ENCODE measurements at places on chromosomes 13 and 19. TPM values are rescaled to one million over a fixed set of nuclear protein-coding genes. Genes with fewer than 3 reads are reported as not detected.

Gene ZNF726
- total RNA-seq = 16.6 TPM

DNA sequence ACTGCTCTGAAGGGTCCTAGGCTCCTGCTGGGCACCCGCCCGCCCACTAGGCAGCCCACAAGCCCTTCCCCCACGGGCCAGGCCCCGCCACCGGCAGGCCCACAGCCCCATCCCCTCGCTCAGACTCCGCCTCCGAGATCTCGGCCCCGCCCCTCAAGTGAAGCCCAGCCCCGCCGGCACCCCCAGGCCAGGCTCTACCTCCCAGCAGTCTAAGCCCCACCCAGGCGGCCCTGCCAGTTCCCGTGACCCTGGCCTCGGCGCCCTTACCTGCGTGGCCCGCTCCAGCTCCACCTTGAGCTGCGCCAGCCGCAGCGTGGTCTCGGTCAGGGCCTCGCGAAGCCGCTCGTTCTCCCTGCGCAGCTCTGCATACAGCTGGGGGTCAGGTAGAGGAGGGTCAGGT, 16.3 kb downstream of the EPS8L1 start:
- peaks cover 31% of the 10 kb centered on the region for H3K36me3 ChIP-seq
- no peak overlapping the region for H3K4me3 ChIP-seq
- DNase-seq = no peak
- no peak overlapping the region for H3K27ac ChIP-seq
- peaks cover 15% of the 10 kb centered on the region for H3K27me3 ChIP-seq
- peaks cover 24% of the 10 kb centered on the region for H3K4me1 ChIP-seq

DNA sequence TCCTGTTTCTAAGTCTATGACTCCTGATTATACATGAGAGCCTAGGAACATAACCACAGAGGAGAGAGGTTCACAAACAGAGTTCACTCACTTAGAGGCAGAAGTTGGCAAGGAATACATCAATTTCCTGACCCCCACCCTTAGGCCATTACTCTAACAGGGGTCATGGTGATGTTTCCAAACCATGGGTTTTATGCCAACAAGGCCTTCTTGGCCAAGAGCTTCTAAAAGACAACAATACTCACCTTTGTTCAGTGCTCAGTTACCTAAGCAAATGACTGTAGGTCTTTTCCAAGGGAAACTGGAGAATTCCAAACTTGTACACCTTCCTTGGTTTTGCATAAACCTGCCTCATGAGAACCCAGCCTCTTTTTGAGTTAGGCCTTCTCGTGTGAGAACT, 52.6 kb downstream of the ERICH4 start:
- H3K27ac ChIP-seq = no peak overlapping the region
- H3K4me1 ChIP-seq = no peaks in the 10 kb centered on the region
- no peak overlapping the region for H3K4me3 ChIP-seq

GRCh38 chr19:32022731-32023563, 322.5 kb upstream of the ZNF507 start:
- DNase-seq = no peak
- H3K4me3 ChIP-seq = no peak overlapping the region
- H3K27me3 ChIP-seq = no peaks in the 10 kb centered on the region
- no peak overlapping the region for H3K27ac ChIP-seq

DNA sequence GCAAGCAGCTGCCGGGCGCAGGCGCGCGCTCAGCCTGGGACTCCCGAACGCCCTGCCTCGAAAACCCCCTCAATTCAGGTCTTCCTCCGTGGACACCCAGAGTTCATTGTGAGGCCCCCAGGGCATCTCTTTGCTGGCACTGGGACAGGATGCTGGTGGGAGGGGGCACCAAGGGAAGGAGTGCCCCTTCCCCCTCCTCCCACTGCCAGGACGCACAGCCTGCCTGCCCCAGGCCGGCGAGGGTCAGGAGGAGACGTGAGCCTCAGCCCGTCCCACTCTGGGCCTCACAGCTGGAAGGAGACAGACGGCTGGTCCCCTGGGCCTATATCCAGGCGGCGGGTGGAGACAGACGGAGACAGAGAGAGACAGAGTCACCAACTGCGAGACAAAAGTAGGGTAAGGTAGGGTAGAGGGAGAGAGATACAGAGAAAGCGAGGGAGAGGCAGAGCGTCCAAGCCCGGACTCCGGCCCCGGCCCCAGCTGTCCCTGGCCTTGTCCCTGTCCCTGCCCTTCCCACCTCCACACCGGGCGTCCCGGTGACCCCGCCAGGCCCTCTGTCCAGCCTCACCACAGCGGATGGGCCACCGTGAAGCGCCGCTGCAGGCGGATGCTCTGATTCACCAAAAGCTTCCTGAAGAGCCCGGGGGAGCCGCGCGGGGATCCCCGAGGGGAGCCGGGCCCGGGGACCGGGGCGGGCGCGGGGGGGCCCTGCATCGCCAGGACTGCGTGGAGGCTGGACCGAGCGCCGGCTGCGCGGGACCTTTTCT, at the start of gene PDE4C:
TSS of gene PDE4C (minus strand) at position 737 of the 767 bp plus-strand sequence. CDS start at position 714, 23 bp downstream.
- peaks cover 2% of the 10 kb centered on the region for H3K36me3 ChIP-seq
- H3K27me3 ChIP-seq = peaks cover 54% of the 10 kb centered on the region
- peaks cover 22% of the 10 kb centered on the region for H3K4me1 ChIP-seq
